ENCODE measurements at places on chromosomes 2 and 18.

GRCh38 chr2:128526455-128526976, 207.8 kb upstream of the HS6ST1 start:
- DNase-seq, result no peak

GRCh38 chr2:233082222-233082930, 22.2 kb downstream of the INPP5D start:
- peak; percentile 89 for DNase-seq

- DNase-seq, result no peak
Measured at GRCh38 chr2:60313470-60314172, 239.8 kb downstream of the BCL11A start.

DNA sequence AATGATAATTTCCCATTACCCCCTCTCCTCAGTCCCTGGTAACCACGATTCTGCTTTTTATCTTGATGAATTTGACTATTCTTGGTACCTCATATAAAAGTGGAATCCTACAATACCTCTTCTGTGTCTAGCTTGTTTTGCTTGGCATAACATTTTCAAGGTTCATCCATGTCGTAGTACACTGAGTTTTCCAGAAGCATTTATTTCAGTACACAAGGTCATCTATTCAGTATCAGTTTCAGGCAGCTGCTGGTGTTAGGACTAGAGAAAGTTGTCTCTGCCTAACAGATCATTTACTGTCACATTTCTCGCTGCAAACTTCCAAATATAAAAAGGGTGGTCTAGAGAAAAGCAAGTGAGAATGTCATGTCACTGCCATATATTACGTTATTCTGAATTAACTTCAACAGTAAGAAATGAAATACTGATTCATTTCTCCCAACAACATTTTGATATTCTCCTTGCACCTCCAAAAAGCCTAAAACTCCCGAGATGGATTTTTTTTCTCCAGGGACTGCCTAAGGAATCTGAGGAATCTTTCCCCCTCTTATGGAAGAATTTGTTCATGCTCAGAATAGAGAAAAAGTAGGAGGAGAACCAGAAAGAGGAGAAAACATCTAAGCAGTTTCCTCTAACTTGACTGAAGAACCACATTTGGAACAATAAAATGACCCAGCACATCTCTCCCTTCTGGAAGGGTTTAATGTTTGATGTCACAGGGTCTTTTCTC, 36.0 kb downstream of the CDK15 start:
- no peak for DNase-seq

GRCh38 chr2:133780099-133780996, 212.1 kb upstream of the NCKAP5 start:
- peak; percentile 18 for DNase-seq

GRCh38 chr2:44136252-44136651, 32.4 kb upstream of the PPM1B start:
- DNase-seq, result no peak

- no peak for DNase-seq
Measured at GRCh38 chr2:222907790-222908441, 47.1 kb downstream of the ACSL3 start.

DNA sequence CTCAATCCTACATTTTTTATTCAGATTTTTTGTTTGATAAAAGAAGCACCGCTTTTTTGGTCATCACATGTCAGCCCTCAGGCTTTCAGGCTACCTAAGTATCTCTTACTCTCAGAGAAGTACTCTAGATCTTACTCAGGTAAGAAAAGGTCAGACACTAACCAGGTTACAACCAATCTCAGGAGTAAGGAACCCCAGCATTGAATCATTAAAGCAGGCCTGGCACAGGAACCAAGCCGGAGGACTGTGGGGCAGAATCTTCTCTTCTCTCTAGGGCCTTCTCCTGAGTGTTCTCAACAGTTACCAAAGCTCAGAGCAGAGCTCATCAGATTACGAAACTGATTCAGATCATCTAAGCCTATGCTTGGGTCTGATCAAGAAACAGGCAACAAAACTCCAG, 28.2 kb downstream of the RBMS1 start:
- DNase-seq, result no peak

- DNase-seq, result no peak
Measured at GRCh38 chr2:140567734-140568133, 1563.1 kb downstream of the LRP1B start.

DNA sequence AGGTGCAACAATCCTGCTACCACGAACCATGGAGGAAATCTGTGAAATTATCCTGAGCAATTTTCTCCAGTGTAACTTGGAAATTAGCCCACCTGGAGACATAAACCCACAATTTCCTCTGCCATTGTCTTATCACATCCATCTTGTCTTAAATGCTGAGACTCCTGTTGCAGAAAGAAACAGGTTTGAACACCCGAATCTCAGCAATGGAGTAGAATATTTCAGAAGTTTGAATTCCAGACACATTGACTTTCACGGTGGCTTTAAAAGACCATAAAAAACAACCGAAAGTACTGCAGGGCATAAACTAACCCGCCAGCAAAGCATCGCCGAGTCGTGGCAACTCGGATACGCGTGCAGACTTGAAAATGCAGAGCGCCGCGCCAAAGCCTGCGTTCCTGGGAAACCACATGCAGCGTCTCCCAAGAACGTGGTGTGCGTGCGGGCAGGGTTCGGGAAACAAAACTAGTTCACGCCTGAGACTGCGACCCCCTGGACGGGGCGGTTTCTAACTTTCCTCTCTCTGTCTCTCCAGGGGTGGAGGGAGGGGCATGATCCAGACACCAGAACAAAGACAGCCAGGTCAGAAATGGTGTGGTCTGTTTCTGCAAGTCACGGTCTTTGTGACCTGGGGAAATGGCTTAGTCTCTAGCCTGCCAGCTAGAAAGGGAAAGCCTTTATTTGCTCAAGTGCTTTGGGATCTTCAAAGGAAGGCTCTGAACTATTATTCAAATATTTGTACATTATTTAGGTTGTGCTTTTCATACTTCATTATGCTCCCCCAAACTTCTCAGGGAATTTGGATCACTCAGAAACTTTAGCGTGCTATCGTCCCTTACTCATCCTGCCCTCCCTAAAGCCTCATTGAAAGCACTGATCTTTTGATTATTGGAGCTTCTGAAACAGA, 26.9 kb upstream of the KCTD1 start:
- DNase-seq, result no peak

GRCh38 chr2:2199841-2200240, 131.2 kb downstream of the MYT1L start:
- DNase-seq, result no peak

GRCh38 chr2:37928377-37928776, 3.3 kb downstream of the RMDN2 start:
- no peak for DNase-seq

DNA sequence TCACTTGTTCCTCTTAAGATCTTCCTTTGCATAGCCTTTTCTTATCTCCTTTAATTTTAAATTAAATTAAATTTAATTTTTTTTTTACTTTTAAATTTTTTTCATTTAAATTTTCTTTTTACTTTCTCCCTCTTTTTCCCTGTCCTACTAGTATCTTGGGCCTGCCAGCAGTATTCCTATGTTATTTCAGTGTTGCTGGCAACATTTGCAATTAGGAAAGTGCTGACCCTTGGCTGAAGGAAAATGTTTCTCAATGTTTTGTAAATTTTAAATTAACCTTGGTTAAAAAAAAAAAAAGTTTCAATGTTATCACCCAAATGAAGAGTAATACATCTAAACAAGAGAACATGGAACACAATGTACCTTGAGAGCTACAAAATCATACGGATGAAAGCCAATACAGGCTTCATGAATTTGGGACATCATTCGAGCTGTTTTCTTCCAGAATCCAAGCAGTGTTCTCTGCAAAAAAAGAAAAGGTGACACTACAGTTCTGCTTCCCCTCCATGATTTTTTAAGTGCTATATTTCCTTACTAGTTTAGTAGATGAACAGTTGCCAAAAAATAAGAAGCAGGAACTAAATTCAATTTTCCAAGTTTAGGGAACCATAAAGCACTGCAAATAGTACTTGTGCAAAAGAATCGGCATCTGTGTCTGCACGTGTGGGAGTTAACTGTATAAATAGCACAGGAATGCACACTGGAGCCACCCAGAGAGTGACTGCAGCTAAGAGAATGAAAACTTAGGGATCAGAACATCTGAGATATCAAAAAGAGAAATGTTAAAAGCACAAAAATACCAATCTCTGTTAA, 55.8 kb downstream of the ICA1L start:
- no peak for DNase-seq

- DNase-seq, result no peak
Measured at GRCh38 chr2:201952187-201952586, 81.5 kb upstream of the FZD7 start.

DNA sequence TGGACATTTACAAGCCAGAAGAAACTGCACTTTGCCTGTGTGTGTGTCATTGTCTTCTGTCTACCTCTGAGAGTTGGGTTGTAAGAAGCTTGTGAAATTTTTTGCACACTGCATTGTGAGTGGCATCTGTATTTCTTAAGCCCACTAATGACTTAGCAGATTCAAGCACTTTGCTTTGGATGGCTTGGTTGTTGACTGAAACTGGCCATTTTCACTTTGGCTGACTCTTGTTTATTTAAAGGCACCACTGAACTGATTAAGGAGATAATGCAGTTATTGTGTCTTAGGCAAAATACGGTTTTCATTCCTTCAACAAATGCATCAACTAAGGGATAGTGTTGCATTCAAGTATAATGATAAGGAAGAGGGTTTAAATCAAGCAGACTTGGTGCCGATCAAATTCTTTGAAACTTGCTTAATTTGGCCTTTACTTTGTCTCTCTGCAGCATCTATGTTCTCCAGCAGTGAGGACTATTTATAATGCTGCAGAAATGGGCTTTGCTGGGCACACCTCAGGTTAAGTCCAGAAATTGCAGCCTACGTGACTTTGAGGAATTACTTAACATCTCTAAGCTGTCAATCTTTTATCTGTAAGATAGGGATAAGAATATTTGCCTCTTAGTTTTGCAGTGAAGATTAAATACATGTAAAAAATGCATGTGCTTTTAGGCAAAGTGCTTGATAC, 142.0 kb downstream of the CCDC85A start:
- DNase-seq, result no peak

GRCh38 chr2:233053928-233054784, 6.0 kb upstream of the INPP5D start:
- DNase-seq, result no peak

- DNase-seq, result no peak
Measured at GRCh38 chr2:215617060-215617824, 181.4 kb upstream of the FN1 start.

DNA sequence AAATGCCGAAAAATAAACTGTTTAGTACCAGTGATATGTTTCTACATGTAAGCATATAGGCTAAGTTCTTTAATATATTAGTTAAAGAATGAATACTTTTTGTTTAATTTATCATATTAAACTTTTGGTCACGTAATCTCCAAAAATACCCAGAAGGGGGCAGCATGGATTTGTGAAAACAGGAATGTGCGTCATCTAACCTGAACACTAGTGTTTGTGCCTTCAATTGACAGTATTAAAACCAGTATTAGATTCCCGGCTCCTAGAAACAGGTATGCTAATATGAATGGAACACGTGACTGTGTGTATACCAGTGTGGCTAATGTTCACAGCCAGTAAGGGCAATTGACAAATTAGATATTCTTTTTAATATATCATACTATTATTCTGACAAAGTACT, 51.8 kb downstream of the WDR7 start:
- DNase-seq, result no peak

DNA sequence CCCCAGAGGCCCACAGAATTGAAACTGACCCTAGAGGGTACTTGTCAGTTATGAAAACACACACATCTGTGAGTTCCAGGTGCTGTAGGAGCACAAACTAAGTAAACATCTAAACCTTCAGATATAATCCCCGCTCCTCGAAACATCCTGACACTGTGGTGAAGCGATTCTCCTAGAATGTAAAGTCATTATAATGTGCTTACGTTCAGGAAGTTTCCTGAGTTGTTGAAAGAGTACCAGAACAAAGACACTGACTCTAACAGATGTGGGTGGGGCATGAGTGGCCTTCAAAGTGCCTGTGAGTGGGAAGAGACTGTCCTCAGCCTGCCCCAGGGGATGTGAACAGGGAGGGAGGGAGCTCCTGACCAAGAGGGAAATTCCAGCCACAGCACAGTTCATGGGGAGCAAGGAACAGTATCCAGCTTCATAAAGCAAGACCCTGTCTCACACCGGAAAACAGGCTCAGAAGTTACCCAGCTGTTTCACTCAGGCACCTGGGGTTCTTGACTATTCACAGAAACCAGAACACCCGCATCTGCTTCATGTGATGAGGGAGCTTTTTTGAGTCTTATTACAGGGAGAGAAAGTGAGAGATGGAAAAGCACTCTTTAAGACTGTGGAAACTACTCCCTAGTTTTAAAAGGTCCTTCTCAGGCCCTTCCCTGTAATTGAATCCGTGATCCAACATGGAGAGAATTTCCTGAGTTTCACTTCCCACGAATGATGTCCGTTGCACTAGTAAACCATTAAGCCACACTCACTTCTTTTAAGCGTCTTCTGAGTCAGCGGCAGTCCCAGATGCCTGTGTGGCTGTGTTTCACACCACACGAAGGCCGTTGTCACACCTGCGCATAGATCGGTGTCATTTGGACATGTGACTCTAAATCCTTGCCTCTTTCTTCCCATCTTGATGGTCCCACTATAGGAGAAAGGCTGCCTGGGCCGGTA, 88.6 kb upstream of the EML6 start:
- peak; percentile 62 for DNase-seq

DNA sequence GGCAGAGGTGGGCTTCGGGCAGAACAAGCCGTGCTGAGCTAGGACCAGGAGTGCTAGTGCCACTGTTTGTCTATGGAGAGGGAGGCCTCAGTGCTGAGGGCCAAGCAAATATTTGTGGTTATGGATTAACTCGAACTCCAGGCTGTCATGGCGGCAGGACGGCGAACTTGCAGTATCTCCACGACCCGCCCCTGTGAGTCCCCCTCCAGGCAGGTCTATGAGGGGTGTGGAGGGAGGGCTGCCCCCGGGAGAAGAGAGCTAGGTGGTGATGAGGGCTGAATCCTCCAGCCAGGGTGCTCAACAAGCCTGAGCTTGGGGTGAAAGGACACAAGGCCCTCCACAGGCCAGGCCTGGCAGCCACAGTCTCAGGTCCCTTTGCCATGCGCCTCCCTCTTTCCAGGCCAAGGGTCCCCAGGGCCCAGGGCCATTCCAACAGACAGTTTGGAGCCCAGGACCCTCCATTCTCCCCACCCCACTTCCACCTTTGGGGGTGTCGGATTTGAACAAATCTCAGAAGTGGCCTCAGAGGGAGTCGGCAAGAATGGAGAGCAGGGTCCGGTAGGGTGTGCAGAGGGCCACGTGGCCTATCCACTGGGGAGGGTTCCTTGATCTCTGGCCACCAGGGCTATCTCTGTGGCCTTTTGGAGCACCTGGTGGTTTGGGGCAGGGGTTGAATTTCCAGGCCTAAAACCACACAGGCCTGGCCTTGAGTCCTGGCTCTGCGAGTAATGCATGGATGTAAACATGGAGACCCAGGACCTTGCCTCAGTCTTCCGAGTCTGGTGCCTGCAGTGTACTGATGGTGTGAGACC, at the start of gene PROC:
PROC (plus strand) TSS at position 128 of the 812 bp plus-strand sequence. CDS start 1,516 bp downstream, outside the sequence.
- no peak for DNase-seq

GRCh38 chr2:237333748-237334147, 80.2 kb downstream of the COL6A3 start:
- no peak for DNase-seq

DNA sequence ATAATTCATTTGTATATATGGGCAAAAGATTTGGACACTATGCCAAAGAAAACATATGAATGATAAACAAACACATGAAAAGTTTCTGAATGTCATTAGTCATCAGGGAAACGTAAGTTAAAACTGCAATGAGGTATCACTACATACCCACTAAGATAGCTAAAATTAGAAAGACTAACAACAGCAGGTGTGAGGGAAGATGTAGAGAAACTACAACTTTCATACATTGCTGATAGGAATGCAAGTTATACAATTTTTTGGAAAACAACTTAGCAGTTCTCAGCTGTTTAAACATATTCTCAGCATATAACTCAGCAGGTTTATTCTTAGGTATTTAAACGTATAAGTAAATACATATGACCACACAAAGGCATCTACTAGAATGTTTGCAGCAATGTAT, 563.5 kb upstream of the KLHL29 start:
- DNase-seq, result no peak
